ENCODE measurements at places on chromosomes 16 and 17.

GRCh38 chr16:14491861-14492529 lies 138.1 kb downstream of the PARN start:
- no peak for DNase-seq

- no peak for DNase-seq
Measured at GRCh38 chr16:84595052-84595481, 22.8 kb downstream of the COTL1 start.

DNA sequence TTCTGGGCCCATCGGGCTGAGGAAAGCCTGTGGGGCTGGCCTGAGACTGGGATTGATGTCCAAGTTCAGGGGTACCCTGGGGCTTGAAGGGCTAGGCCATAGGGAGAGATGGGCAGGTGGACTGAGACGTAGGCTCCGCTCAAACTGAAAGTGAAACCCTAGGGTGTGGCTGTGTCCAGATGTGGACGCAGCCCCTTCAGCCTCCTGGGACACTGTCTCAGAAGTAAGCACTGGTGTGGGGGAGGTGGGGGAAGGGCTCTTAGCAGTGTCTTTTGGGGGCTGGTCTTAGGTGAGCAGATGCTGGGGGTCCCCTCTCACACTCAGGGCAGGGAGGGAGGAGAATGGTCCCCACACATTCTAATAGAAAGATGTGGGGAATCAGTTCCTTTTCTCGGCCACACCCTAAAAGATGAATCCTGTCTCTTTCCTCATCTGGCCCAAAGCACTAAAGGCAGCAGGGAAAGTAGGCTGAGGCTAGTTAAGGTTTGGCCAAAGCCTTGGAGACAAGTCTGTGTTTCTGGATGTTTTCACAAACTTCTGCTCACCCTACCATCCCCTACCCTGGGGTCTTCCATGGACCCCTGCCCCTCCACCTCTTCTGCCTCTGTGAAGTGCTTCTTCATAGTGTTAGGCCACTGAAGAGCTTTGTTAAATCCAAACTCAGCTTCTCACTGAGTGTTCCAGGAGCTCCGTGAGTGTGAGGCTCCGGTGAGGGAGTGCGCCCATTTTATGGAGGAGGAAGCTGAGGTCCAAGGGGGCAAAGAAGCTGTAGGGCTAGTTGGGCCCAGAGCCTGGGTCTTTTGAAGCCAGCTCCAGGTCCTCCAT lies 5.6 kb downstream of the FMNL1 start:
- no peak for DNase-seq

DNA sequence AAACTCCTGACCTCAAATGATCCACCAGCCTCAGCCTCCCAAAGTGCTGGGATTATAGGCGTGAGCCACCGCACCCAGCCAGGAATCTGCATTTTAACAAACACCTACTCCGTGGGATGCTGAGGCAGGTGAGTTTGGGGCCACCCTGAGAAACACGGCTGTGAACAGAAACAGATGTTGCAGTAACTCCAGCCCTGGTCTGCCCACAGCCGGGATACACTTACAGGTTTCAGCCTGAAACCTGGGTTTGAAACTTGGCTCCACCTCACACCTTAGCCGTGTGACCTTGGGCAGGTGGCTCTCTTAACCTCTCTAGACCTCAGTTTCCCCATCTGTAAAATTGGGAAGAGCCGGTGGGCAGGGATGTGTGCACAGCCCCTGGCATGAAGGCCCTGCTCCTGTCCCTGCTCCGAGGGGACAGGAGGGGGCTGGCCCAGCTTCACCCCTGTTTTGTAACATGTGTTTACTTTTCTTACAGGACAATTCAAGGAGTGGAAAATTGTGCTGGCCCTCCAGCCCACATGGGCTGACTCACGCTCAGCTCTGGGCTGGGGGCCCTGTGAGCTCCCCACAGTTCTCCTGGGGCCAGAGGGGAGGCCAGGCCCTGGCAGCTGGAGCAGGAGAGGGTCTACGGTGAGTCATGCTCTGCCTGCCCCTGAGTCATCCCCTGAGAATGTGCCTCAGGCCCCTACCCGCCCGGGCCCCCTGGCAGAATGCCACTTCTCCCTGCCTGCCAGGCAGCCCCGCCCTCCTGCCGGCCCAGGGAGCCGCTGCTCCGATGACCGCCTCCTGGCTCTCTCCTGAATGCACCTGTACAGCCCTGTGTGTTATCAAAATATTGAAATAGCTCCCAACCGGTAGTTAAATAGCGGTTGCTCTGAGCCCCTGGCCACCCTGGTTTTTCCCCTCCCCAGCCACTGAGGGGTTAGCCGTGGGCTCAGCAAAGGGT lies 7.7 kb upstream of the PPL start:
- no peak for DNase-seq

DNA sequence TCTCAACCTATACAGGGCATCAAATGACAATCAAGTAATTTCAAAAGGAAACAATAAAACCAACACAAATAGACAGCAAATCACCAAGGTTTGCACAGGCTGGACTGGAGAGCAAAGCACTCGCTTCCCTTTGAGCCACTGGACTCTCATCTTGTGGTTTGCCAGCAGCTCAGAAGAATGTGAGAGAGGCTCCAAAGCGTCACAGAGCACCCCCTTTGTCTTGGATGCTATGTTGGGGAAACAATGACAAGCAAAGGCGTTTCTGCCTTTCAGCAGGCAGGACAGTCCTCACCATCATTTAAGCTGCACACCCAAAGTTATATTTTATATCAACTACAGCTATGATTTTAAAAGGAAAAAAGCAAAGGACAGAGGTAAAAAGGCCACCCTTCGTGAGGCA lies 13.2 kb downstream of the SLC6A4 start:
- no peak for DNase-seq

- DNase-seq = no peak
Measured at GRCh38 chr17:69228576-69228975, at the start of gene ABCA10. Gene ABCA10, minus strand, starts transcription at chr17:69228824. Its CDS starts 3,466 bp downstream, at chr17:69225358.

DNA sequence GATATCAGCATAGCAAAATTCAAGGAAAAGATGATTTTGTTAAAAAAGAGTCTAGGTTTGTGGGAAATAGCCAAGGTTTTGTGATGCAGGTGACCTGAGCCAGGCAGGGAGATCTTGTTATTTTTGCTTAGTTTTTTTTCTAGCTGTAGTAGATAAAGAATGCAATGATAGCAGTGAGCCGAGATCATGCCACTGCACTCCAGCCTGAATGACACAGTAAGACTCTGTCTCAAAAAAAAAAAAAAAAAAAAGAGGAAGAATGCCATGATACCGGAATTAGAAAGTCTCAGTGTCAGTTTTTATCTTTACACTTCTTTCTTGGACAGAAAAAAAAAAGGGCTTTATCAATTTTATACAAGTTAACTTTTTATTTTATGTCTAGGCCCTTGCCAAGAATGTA lies 27.5 kb downstream of the TMEM238L start:
- DNase-seq = no peak

DNA sequence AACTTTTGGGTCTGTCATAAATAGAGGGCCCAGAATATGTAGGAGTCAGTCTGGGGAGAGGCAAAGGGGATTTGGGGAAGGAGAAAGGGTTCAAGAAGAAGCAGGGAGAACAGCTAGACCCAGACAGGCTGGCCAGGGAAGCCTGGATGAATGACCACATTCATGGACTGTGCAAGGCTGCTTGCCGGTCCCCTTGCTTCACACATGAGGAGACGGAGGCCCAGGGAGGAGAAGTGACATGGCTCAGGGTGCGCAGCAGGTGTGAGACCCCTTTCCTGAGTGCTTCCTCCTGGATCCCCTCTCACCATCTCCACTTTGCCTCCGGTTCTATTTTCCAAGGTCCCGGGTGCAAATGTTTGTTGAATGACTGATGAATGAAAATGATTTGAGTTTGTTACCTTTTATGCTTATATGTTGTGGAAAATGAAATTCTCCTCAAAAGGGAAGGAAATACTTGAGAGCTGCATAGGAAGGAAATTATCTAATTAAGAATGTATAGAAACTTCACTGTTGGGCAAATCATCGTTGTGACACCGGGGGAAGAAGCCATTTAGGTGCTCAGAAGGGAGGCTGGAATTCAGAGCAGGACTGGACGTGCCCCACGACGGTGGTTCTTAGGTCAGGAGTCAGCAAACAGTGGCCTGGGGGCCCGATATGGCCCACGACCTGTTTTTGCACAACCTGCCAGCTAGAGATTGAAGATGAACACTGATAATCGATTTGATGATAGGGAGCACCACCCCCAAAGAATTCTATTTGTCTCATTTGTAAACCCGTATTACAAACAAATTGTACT lies 559 bp downstream of the ITGAM start:
- no peak for DNase-seq

DNA sequence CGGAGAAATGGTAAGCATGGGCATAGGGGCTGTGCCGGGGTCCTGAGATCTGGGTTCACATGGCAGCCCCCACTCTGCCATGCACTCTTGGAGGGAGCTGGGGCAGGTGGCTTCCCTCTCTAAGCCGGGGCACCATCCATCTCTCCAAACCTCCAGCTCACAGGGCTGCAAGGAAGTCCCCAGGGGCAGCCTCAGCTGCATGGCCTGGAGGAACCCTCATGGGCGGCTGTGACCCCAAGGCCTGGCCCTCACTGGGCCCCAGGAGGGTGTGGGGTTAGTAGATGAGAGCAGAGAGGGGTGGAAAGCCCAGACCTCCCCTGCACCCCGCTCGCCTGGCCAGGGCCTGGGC lies 2.6 kb downstream of the CTRB2 start:
- DNase-seq = no peak

DNA sequence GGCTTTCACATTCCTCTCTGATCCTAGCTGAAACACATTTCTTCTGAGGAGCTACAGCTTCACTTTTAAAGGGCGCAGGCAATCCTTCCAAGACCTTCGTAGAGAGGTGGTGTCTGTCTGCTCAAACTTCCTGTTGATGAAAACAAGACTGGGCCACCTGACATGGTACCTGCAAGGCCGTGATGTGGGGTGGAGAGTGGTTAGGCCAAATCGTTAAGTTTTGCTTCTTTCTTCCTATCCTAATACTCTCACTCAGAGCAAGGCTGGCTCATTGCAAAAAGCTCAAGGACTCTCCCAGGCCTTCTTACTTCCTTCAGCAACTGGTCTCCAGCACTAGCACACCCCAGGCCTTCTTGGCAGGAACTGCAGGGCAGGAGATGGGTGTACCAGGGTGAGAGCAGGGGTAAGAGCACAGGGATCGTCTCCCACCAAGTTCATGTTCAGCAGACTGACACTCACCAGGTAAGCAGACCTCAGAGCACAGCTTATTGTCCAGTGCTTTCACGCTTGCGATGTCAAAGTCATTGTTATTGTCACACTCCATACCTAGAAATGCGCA lies 10.9 kb upstream of the FOXJ1 start:
- no peak for DNase-seq

GRCh38 chr16:84729716-84730320 lies 30.0 kb downstream of the USP10 start:
- DNase-seq = no peak

- DNase-seq = no peak
Measured at GRCh38 chr16:10405386-10405939, 19.6 kb downstream of the ATF7IP2 start.

DNA sequence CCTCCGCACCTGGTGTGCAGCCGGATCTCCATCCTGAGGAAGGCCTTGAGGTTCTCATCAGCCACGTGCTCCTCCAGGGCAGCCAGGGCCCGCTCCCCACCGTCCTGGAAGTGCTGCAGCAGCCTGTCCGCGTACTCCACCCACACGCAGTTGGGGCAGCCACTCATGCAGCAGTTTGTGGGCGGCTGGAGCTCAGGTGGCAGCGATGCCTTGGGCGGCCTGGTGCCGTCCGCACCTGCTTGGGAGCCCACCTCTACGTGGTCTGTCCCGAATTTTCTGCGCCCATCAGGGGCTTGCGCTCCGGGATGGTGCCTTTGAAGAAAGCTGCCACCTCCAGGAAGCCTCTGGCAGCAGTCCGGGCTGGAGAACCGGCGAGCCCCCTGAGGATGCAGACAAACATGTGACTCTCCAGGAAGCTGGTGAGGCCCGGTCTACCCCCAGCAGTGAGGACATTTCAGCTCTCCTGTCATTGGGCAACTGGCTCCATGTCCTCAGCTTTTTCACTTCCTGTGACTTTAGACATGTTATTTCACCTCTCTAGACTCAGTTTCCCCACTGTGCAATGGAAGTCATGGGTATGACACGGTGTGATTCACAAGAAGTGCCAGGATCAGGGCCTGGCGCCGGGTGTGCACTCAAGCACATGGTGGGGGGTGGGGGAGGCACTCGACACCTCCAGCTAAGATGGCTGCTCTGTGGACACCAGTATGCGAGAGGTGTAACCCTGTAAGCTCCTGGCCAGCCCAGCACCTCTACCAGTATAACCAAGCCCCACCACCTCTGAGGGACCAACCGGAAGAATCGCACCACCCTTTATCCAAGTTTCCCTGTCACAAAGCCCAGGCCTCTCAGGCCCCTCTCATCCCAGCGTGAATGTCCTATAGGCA lies 957 bp downstream of the OXLD1 start:
- DNase-seq = no peak

DNA sequence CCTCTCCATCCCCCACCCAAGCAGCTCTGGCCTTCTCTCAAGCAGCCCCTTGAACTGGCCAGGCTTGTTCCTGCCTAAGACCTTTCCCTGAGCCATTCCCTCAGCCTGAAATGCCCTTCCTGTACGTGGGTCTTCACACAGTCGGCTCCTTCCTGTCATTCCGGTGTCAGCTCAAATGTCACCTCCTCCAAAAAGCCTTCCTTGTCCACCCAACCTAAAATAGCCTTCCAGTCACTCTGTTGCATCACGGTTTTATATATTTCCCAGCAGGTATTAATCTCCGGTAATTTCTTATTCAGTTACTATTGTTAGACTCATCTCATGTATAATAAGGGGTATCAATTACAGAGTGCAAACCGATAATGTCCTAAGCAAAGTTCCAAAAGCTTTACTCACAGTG lies 51.8 kb downstream of the C17orf67 start:
- no peak for DNase-seq

DNA sequence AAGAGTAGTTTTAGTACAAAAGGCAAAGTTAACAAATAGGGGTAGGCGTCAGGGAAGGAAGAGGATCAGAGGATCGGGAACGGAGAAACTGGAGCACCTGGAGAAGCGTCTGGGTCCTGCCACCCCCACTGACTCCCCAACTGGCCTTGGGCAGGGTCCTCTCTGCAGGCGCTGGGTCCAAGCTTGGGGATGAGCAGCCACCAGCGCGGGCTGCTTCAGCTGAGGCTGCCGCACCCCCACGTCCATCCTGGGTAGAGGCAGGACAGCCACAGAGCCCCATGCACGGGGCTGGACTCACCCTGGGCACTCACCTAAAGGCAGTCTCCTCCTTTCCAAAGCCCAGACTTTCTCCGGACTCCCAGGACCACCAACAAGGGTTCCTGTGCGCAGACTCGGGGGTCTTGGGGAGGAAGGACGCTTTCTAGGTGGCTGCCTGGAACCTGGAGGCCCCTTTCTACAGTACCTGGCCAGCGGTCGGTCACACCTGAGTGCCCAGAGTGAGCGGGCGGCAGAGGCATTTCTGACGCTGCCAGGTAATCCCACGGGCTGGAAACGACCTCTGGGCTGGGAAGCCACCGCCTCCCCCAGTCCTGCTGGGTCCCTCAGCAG lies 1.1 kb downstream of the HS3ST6 start:
- no peak for DNase-seq

DNA sequence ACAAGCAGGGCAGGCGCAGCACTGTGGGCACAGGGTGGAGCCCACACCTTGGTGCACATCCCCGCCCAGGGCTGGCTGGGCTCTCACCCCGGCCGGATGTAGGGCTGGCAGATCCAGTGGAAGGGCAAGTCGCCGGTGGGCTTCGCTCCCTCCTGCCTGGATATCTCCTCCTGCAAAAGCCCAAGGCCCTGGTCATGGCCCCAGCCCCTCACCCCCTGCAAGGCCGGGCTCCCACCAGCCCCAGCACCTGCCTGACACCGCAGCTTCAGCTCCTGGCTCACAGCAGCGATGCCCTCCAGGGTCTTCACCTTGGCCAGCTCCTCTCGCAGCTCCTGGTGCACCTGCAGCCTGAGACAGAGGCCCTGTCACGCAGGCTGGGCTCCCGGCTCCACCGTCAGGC lies 5.0 kb downstream of the DUS1L start:
- DNase-seq = no peak

All from pons (tissue), 1 donor.